ENCODE measurements at places on chromosomes 2 and 18.

DNA sequence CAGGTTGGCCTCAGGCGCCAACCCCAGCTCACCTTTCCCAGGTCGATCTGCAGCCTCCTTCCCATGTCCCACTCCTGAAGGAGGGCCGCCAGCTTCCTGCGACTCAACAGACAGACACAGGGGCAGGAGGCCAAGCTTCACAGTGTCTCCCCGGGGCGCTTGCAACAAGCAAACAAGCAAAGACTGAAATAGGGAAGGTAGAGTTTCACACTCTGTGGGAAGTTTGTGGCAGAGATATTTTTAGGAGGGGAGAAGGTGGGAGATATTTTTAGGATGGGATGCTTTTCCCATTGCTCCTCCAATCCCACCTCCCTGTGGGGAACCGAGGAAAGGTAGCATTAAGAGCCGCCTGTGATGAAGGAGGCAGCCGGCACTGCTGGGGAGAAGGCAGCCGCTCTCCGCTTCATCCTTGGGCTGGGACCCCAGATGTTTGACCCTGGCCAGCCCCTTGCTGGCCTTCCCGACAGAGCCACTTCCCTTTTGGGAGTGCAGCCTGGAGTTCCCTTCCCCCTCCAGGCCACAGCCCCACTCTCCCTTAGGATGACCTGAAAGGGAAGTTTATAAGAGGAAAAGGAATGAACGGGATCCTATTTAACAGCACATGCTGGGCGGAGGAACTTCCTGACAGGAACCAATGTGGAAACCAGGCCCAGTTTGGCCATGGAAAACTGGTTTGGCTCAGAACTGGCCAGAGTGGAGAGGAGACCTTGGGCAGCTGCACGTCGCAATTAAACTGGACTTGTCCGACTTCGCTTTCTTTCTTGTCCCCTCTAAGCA is 142.2 kb upstream of the SMAD2 start:
- no peak for DNase-seq

DNA sequence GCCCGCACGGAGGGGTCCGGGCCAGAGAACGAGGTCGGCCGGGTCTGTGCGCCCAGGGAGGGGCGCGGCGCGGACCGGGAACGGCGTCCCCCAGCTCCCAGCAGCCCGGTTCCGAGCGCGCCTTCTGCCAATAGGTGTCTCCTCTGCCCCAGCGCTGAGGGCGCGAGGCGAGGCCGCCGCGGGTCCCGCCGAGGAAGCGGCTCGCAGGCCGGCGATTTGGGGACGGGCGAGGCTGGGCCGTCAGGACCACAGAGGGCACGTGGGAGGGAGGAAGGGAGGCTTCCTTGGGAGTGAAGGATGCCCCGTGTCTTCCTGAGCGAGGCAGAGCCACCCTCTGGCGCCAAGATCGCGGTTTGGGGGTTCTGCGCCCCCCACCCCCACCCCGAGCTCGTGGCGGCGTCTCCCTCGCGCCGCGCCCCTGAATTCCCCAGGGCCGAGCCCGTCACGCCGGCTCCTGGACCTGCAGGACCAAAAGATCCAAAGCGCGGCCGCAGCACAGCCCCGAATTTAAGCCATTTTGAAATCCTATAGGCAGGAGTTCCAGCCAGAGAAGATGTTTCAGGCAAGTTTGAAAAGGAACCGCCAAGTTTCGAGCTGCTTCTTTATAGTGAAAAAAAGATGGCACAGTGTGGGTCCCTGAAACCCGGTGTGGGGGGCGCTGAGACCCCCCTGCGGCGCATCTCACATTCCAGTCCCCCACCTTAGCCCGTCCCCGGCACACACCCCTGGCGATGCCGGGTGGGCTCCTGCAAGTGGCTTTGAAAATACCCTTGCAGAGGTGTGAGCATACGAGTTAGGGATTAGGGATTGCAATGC is 909 bp downstream of the NFATC1 start:
- DNase-seq, result no peak

- DNase-seq, result no peak
These were observed 760.3 kb upstream of the SOX11 start for GRCh38 chr2:4931721-4932365.

- no peak for DNase-seq
These were observed 5.8 kb upstream of the WNT6 start for GRCh38 chr2:218853766-218854165.

DNA sequence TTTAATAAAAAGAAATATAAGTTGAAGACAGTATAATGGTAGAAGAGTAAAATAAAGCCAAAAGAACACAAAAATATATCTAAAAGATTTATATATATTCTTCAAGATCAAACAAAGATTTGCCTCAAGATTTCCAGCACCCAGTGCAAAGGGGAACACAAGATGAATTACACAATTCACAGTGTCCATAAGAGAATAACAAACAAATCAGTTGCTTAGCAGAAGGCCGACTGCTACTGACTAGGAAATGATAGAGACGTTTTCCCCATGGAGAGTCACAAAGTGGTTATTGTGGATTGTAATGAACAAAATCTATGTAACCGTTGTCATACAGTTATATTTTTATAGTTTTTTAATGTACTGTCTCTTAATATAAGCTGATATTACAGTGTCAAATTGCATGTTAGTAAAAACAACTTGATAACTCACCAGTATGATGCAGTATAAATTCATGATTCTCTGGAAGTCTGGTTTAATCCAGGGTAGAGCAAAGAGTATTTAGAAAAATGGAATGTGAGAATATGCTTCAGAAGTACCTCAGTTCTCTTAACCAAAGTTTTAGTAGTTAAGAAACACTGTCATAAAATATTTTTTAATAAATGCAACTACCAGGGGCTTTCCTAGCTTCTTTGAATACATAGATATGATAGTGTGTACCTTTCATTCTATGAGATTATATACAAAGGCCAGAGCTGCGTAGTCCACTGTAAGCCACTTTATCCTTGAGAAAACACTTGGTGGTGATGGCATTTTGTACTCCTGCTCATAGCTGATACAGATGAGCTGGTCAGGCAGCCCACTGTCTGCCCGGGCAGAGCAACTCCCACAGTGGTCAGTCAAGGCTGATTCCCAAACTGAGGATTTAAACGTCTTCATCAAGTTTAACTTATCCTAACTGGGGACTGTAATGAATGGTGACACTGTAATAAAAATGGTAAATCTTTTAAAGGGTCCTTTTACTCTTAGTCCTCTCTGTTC is 180.5 kb upstream of the DTNA start:
- DNase-seq, result no peak

DNA sequence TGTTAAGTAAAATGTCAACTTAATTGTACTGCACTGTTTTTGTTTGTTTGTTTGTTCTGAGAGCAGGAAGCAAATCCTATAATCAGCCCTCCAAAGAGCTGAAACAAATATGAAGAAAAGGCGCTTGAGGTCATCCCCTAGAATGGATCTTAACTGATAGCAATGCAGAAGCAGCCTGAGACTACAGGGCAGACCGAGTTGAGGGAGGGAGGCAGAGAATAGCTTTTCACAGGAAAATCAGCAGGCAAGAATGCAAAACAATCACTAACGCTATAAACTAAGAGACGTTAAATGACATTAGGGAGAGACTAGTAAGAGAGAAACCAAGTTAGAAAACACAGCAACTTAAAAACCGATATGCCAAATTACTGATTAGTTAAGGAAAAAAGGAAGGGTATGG is 37.2 kb downstream of the GALNT1 start:
- no peak for DNase-seq

GRCh38 chr2:46621499-46621898 is 142.1 kb downstream of the TMEM247 start:
- DNase-seq, result no peak

DNA sequence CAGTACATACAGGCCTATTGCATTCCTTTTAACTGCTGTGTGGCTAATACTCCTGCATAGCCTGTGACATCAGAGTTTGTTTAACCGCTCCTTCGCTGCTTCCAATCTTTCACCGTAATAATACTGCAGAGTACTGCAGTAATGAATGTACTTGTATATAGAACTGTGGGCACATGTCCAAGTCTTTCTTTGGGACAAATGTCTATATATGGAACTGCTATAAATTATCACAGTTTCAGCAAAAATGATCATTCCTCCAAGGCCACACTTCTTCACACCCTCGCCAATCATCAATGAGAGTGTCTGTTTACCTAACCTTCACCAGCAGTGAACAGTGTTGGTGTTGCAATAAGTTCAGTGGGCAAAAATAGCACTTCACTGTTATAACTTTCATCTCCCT is 230.4 kb downstream of the SP3 start:
- no peak for DNase-seq

- peak; percentile 95 for DNase-seq
These were observed 68.4 kb upstream of the PPP1CB start for GRCh38 chr2:28683100-28683706.

DNA sequence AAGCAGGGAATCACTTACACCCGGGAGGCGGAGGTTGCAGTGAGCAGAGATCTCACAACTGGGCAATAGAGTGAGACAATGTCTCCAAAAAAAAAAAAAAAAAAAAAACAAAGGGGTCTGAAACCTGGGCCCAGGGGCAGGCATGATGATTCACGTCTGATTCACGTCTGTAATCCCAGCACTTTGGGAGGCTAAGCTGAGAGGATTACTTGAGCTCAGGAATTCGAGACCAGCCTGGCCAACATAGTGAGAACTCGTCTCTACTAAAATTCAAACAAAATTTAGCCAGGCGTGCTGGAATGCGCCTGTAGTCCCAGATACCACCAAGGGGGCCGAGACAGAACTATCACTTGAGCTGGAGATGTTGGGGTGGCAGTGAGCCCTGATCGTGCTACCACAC is 30.3 kb downstream of the TEX44 start:
- DNase-seq, result no peak

DNA sequence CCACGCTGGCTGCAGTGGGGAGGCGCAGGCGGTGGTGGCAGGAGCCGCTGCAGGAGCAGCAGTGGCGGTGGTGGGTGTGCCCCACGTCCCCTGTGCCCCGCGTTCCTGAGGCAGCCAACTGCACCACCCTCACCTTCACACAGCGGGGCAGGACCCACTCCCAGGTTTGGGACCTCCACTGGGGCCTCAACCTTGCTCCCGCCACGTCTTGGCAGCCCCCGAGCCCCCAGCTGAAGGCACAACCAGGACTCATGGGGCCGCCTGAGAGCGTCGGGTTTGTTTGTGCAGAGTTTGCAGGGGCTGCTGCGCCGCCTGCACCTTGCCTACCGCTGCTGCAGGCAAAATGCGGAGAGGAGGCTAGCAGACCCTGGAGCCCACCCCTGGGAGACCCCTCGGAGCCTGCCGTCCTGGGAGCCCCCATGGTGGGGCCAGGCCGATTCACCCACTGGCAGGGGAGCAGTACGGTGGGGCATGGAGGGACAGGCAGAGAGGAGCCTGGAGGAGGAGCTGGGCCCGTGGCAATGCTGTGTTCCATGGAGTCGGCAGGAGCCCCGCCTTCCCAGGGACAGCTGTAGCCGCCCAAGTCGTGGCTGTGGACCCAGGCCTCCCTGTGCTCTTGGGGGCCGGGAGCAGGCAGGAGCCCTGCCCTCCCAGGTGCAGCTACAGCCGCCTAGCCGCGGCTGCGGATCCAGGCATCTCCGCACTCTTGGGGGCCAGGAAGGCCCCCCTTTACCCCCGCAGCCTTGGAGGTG is 14.7 kb upstream of the EML6 start:
- no peak for DNase-seq

DNA sequence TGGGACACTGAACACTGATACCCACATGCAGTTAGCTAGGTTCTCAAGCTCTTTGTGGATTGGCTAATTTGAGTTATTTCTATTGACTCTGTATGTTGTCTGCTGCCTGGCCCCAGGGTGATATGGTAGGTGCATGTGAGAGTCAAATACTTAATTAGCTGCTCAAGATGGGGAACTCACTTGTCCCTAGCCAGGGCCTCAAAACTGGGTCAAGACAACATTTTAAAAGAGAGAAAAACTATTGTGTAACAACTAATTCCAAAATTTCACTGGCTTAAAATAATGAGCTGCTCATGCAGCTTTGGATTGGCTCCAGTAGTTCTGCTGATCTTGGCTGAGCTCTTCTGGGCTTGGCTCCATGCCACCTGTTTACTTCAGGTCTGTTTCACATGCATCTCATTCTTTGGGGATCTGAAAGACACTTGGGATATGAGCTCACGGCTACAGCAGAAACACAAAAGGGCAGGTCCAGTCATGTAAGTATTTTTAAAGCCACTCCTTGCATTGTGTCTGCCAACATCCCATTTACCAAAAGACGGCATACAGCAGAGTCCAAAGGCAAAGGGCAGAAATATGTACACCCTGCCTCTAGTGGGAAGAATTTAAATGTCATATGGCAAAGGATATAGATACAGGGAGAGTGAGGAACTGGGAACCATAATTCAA is 716.8 kb downstream of the SUCLG1 start:
- no peak for DNase-seq

GRCh38 chr2:126786765-126787164 is 111.9 kb upstream of the TEX51 start:
- DNase-seq, result no peak

- no peak for DNase-seq
These were observed 199.1 kb upstream of the NXPH2 start for GRCh38 chr2:138979131-138979785.

GRCh38 chr2:145538661-145539350 is 1018.9 kb upstream of the ZEB2 start:
- no peak for DNase-seq

- no peak for DNase-seq
These were observed 93.0 kb upstream of the ATL2 start for GRCh38 chr2:38470115-38470514.

- no peak for DNase-seq
These were observed 204.0 kb downstream of the ZNF521 start for GRCh38 chr18:25147877-25148488.

- no peak for DNase-seq
These were observed 336.1 kb downstream of the RBM43 start for GRCh38 chr2:150925611-150926010.

- no peak for DNase-seq
These were observed 147.0 kb downstream of the GCA start for GRCh38 chr2:162490761-162491470.

DNA sequence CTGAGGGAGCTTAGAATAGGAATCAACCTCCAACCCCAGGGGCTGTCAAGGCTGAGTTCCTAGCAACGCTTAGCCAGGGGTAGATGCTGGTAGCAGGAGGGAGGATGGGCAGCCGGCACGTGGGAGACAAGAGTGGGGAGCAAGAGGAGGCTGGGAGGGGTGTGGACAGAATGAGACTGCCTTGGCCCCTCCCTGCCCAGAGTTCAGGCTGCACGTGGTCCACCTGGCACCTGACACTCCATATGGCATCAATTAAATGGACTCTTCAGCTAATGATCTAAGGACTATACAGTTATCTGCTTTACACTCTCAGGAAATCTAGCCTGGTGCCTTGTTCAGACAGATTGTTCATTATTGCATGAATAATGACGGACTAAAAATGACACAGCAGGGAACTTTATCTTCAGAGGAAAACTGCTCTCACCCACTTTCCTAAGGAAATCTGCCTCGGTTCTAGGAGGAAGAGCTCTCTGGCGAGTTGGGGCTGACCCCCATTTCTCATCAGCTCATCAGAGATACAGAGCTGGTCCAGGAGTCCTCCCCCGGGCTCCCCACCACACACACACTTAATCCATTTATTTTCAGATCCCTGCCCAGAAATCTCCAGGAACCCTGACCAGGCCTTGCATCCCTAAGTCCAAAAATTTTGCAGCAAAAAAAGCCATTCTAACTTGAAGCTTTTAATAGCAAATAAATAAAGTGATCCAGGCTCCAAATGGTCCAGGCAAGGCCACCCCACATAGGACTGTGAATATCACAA is 102.1 kb upstream of the CDC42EP3 start:
- DNase-seq, result no peak

Measured in SHP77 (cell line).